ENCODE measurements at places on chromosomes 11 and 22.

GRCh38 chr11:13115380-13115675 lies 106.2 kb downstream of the RASSF10 start:
- DNase-seq, result no peak

DNA sequence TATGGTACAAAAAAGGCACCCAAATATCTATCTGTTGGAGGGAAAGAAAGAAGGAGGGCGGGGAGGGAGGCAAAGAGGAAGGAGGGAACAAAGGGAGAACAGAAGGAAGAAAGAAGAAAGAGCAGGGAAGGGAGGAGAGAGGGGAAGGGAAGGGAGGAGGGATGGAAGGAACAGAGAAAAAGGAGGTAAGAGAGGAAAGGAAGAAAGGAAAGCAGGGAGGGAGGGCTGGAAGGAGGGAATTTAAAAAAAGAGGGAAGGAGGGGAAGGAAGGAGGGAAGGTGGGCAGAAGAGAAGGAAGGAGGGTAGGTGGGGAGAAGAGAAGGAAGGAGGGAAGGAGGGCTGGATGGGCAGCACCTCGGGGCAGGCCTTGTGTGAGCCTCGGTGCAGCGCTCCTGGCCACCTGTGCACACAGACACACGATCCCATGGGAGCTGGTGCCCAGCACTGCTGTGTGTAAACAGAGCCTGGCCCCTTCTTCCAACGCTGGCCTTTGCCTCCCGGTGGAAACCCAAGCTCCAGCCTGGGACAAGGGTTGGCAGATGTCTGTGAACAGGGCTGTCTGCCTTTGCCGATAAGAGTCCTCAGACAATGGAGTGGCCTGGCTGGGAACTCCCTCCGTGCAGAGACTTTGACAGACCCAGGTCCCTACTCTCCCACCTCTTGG lies 23.2 kb downstream of the SMIM38 start:
- DNase-seq, result no peak

GRCh38 chr11:121419836-121420235 lies 32.3 kb upstream of the SORL1 start:
- DNase-seq, result no peak

DNA sequence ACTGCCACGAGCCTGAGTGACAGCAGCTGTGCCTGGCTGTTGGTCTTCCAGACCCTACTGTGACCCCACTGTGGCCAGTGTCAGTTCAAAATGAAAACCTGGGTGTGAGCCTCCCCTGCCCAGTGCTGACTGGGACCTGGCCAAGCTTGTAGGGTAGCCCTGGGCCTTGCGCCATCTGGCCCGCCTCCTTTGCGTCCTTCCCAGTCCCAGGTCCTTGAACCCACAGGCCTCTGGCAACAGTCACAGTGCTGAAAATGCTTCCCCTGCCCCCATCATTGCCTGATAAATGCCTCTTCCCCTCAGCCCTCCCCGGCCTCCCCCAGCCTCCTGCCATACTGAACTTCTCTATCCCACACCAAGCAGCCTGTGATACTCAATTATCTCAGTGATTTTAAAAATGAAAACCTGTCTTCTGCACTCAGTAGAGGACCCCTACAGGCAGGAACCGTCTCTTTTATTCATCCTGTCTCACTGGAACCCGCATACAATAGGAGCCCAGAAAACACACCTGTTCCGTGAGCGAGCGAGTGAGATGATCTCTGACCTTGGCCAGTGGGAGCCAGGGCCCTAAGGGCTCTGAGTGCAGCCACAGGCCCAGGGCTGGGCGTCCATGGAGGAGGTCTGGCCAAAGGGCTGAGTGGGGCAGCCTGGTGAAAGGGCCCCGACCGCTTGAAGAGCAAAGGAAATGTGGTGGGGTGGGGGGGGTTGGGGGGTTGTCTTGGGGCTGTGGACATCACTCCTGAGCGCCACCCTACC lies 49.7 kb upstream of the TTLL12 start:
- DNase-seq, result no peak

- DNase-seq, result no peak
These were observed 4.8 kb downstream of the CYB5R2 start for GRCh38 chr11:7668464-7668863.

DNA sequence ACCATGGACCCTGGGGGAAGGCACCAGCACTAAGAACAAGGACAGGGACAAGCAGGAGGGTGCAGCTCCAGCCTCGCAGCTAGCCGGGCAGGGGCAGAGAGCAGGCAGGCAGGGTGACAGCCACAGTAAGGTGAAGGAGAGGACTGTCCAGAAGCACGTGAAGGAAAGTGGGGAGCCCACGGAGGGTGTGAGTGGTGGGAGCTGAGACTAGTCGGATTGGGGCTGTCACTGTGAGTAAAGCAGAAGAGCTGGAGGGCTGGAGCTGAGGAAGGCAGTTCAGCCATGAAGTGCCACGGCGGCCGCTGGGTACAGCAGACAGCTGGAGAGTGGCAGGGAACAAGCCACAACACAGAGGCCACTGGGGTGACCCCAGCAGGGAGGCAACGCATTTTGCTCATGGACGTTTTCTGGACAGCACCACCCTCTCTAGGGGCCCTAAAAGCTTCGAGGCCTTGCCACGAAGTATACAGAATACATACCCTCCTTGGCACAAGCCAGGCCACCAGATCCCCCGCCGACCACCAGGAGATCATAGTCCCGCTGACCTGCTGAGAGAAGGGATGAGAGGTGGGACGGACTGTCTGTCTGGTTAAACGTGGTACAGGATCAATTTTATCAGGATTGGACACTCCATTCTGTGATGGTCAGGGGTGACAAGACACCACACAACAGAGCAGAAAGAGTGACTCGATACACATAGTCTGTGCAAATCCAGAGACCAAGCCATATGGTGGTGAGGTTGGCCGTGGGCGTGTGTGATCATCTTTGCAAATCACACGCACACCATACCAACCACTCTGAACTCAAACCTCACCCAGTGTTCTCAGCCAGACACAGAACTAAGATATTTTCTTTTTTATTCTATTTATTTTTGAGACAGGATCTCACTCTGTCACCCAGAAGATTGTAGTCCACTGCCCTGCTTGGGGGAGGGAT lies 10.8 kb upstream of the COMT start:
- no peak for DNase-seq

GRCh38 chr11:86930957-86931547 lies 24.1 kb downstream of the FZD4 start:
- no peak for DNase-seq

DNA sequence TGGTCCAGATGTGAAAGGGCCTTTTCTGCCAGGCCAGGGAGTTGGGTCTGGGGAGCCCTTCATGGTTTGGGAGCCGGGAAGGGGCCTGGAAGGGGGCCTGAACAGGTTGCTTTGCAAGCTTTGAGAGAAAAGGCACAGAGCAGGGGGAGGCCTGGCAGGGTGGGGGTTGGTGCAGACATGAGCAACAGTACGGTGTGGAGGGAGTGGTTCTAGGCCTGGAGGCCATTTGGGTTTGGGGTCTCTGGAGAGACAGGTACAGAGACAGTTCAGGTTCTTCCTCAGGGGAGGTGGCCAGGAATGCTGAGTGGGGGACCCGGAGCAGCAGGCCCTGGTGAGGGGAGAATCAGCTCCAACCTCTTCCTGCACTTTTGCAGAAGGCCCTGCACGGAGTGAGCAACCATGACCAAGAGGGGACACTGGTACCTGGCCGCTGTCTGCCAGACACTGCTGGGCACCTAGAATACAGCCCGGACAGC lies 1.4 kb downstream of the KDELR3 start:
- DNase-seq, result no peak

- no peak for DNase-seq
These were observed at the start of gene GSC2 for GRCh38 chr22:19149991-19150390. Gene GSC2 (minus strand): TSS chr22:19150292. CDS start chr22:19150283, 9 bp downstream.

DNA sequence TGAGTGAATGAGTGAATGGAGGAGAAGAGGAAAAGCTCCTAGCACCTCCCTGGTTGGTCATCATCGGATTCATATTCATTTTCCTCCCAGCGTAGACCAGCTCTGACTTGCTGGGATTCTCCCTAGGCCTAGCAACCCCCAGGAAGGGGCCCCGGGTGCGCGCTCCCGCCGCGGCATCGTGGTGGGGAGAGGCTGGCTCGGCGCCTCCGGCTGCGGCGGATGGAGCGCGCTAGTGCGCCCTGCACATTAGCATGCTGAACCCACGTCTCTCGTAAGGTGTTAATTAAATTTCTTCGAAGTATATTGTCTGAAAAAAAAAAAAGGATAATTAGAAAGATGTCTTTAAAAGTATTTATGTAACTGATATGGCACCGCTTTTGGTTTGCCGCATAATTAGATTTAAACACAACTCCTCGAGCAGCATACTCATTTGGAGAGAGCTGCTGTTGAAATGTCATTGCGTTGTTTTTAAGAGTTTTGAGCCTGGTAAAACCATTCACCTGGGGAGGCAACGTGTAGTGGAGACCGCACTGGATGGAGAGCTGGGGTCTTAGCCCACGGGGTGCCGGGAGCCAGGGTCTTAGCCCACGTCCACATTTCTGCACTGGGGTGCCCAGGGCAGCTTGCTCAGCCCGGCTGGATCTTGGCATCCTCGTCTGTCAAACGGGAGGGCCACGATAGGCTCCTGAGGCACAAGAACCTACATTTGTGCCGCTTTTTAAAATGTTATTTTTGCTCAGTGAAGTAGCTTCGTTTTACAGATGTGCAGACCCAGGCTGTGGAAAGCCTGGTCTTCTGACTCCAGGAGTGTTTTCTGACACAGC lies 21.8 kb downstream of the MPPED1 start:
- DNase-seq, result no peak

- DNase-seq, result no peak
These were observed 4.8 kb upstream of the NAP1L4 start for GRCh38 chr11:2996976-2997375.

DNA sequence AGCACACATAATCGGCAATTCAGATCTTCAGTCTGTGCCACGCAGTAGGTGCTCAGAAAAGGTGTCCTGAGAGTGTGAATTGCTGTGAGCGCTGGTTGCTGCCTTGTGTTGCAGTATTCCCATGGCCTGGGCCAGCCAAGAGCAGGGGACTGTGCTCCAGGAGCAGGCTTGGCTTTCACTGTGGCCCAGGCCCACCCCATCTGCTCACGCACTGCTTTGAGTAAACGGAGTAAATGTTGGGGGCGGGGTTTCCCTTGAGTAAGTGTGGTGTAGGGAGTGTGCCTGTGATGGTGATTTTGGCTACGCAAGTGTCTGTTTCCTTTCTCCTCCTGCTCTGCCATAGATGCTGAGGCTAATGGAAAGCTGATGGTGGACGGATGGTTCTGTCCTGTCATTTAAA lies 2.3 kb downstream of the CTTN start:
- no peak for DNase-seq

DNA sequence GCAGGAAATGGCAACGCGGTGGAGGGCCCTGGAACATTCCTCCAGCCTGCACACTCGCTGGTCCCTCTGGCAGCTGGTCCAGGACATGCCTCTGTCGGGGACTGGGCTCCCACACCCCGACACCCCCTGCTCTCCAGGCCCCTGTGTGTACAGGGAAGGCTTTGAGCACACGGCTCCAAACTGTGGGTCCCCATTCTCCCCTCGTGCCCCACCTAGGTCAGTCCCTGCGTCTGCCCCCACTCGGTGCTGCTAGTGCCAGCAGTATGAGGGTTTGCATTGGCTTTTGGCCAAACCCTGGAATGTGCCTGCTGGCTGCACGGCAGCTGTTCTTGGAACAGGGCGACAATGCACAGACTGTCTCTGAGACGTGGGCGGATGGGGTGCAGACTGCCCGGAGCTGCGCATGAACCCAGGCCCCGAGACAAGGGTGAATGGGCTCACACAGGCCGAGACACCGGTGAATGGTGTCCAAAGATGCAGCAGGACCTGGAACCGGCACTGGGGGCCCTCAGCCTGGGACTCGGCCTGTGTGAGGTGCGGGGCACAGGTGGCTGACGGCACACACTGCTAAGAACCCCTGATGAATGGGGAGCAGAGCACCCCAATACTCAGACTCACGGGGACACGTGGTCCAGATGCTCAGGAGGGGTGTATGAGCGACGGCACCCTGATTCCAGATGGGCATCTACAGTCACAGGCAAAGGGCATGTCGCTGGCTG lies 7.5 kb upstream of the SYT8 start:
- no peak for DNase-seq

DNA sequence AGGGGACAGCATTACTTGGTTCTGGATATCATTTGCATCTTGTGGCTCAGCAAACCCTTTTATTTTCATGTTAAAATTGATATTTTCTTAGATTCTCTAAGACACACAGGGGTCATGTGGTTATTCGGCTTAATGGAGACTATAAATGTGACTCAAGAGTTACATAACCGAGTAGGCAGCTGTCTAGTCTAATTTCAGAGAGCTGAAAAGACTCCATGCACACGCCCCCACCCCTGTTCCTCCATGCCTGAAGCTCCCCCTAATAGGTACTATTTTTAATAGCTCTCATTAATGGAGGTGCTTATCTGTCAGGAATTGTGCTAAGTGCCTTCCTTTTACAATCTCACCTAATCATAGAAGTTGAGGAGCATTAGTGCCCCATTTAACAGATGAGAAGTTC lies 189.2 kb upstream of the ARHGAP20 start:
- no peak for DNase-seq

- DNase-seq, result no peak
These were observed 7.3 kb downstream of the CRYBB3 start for GRCh38 chr22:25206998-25207397.

DNA sequence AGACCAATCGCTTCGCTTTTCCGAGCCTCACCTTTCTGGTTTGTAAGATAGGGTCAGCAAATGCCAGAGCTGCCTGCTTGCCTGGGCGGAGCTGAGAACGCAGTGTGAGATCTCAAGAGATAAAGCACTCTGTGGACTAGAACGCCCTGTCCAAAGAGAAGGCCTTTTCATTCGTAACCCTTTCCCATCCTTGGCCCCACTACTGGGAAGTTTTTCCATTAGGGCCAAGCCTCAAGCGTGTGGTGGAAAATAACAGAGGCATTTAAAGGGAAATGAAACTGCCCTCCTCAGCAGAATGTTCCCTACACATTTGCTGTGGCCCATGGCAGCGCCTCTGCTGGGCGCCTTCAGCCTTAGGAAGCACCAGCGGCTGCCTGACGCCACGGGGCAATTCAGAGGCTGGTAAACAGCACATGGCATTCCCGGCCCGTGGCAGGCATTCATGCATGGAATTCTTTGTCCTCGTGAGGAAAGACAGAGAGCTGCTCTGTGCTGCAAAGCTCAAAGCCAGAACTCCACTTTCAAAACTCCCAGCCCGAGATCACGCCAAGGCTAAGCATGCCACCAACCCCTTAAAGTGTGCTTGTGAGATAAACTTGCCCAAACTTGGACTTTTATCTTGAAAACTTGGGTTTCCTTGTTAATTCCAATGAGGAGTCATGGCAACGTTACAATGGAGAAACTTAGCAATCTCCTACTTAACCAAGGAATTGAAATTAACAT lies 38.1 kb downstream of the AHNAK start:
- no peak for DNase-seq

GRCh38 chr11:125384825-125385224 lies 111.2 kb downstream of the FEZ1 start:
- DNase-seq, result no peak

- no peak for DNase-seq
These were observed 72.8 kb downstream of the TRIM44 start for GRCh38 chr11:35735411-35735810.

- DNase-seq, result no peak
These were observed 878.2 kb downstream of the NTM start for GRCh38 chr11:132248580-132248979.

- DNase-seq, result no peak
These were observed 353.8 kb downstream of the TMEM135 start for GRCh38 chr11:87391496-87391895.
